ENCODE measurements at places on chromosomes 1 and 21.

DNA sequence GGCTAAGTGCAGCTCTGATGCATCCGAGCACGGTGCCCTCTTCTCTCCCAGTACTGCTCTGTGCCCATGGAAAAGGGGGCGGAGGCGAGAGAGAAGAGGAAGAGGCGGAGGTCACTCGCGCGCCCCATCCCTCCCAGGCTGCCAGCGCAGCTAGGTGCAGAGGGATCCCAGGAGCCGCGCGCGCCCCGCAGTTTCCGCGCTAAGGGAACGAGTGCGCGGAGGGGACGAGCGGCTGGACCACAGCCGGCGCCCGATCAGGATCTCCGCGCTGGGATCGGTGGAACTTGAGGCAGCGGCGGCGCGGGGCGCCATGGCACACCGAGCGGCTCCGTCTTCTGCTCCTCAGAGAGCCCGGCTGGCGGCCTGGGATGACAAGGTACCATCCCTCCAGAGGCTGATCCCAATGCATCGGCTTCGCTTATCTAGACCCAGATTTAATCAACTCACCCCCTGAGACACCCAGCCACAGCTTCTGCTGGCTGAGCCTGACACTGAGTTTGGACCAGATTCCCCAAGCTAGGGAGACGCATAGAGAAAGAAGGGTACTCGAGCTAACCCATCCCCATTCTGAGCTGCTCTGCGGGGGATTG, at the start of gene PTGFR:
TSS of gene PTGFR (plus strand) at position 114 of the 590 bp plus-strand sequence. CDS start 1,770 bp downstream, outside the sequence.
- no peak for DNase-seq

- no peak for DNase-seq
Measured at GRCh38 chr1:6294890-6295556, 34.1 kb upstream of the GPR153 start.

- DNase-seq = no peak
Measured at GRCh38 chr1:40312238-40313205, 4.6 kb downstream of the COL9A2 start.

GRCh38 chr1:204673909-204674649, 11.5 kb downstream of the LRRN2 start:
- DNase-seq = no peak

DNA sequence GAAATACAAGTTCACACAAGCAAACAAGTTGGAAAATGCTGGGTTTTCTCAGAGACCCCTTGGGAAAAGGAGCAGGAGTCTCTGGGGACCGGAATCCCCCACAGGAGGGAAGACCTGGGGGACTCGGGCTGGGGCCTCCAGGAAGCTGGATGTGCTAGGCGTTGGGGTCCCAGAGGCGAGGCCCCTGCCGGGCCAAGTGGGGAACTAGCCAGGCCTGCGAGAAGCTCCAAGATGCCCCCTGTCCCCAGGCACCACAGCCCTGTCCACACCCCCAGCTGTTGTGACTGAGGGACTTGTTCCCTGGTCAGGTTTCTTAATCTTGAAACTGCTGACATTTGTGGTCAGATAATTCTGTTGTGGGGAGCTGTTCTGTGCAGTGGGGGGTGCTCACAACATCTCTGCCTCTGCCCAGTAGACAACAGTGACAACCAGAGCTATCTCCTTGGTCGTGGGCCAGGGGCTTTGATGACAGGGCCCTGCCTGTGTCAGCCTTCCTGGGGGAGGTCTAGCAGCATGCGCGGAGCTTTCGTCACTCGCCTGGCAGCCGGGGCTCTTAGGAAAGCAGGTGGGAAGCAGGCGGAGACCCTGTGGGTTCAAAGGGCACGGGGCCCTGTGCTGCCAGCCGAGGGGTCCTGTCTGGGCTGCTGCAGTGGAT, 126.4 kb upstream of the ARHGEF16 start:
- no peak for DNase-seq

- no peak for DNase-seq
Measured at GRCh38 chr1:185843986-185844385, 109.8 kb downstream of the HMCN1 start.
